ENCODE measurements at places on chromosomes 2 and 18.

- no peak overlapping the region for H3K27ac ChIP-seq
- DNase-seq: no peak
- no peaks in the 10 kb centered on the region for H3K27me3 ChIP-seq
These were observed 107.7 kb upstream of the MGAT5 start for GRCh38 chr2:134146161-134146560.

DNA sequence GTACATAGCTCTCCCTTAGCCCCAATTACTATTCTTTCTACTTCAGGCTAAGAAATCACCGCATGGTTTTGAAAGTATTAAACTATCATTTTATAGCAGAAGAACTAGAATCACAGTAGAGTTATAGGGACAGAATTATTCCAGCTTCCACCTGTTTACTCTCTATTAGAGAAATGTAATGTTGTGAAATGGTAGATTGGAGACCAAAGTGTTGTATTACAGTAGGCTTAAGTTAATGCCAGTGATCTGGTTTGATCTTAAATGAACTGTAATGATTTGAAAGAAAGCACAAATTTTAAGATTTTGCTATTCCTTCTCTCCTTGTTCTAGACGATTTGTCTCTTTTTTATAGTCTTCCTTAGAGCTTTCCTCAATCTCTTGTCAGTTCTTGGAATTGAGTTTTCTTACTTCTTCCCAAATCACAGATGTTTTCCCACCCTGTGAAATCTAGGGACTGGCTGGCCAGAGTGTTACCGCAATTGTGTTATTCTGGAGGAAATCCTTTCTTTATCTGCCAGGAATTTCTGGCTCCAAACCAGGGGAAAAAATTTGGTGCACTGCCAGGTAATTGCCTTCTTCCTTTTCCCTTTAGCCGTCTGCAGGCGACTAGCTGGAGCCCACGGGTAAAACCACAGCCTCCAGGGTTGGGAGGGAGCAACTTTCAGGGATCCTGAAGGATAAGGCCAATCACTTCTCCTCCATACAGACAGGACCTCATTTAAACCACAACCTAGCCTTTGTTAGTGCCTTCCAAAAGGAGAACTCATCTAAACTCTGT, 51.7 kb downstream of the NOP58 start:
- H3K4me3 ChIP-seq: no peak overlapping the region
- no peaks in the 10 kb centered on the region for H3K36me3 ChIP-seq
- H3K27ac ChIP-seq: no peak overlapping the region
- no peaks in the 10 kb centered on the region for H3K27me3 ChIP-seq
- DNase-seq: no peak

DNA sequence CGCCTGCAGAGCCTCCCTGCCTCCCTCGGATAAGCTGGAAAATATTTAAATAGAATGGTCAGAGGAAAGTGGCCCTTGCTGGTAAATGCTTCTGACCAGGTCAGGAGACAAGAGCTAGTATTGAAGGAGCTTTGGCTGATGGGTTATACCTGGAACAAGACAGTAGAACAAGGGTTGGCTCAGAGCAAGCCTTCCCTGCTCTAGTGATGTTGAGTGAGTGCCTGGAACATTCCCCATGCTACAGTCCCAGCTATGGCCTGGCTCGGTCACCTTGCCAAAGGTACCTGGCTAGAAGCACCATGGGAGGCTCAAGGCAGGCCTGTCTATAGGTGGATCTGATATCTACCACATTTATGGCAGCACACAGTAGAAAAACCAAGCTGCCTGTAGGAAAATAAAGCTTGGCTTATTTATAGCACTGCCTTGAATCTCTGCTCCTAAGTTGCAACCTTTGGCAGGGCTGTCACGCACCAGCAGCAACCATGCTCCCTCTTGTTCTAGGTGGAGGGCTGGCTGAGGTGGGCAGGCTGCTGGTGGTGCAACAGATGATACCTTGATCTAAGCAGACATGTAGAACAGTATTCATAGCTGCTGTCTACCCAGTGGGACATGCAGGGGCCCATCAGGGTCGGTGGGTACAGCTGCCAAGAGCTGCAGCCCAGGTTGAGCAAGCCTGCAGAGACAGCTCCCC, 66.7 kb upstream of the BCL2L11 start:
- DNase-seq: no peak
- H3K27me3 ChIP-seq: peaks cover 57% of the 10 kb centered on the region
- no peak overlapping the region for H3K4me3 ChIP-seq
- H3K36me3 ChIP-seq: no peaks in the 10 kb centered on the region
- peaks cover 29% of the 10 kb centered on the region for H3K4me1 ChIP-seq

DNA sequence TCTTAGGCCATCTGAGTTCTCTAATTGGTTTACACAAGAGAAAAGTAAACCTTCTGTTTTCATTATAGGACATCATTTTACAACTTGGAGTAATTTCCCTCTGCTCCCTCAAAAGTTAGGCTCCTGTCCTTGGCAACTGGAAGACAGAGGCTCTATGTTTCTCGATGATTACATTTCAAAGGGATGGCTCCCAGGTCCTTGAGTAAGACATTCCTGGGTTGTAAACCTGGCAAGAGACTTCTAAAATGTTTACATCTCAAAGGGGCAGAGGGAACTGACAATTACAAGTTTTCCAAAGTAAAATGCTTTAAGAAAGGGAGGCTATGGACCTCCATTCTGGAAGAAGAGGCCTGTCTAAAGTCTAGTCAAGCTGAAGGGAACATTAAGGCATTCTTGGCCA, 268.3 kb upstream of the REG3G start:
- no peaks in the 10 kb centered on the region for H3K27me3 ChIP-seq
- H3K4me1 ChIP-seq: no peaks in the 10 kb centered on the region
- no peak overlapping the region for H3K27ac ChIP-seq
- no peak overlapping the region for H3K4me3 ChIP-seq
- DNase-seq: no peak

DNA sequence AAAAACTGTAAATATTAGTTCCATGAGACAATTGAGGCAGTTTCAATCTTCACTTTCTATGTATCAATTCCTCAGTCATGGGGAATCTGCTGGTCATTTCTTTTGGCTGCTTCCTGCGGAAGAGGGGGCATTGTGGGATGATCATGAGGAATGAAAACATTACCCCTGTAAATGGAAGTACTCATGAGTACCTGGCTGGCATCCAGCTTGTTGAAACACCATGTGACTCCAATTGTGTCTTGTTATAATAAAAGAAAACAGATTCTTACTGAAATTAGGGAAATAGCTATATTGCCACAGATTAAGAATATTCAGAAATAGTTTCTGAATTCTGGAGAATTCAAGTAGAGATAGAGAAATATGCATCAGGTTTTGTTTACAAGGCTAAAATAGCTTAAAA, 41.6 kb upstream of the GPR39 start:
- no peaks in the 10 kb centered on the region for H3K27me3 ChIP-seq
- no peak for DNase-seq
- no peaks in the 10 kb centered on the region for H3K36me3 ChIP-seq
- H3K27ac ChIP-seq: no peak overlapping the region
- no peak overlapping the region for H3K4me3 ChIP-seq
- no peaks in the 10 kb centered on the region for H3K4me1 ChIP-seq

- H3K4me1 ChIP-seq: no peaks in the 10 kb centered on the region
- peaks cover 2% of the 10 kb centered on the region for H3K36me3 ChIP-seq
- H3K27me3 ChIP-seq: peaks cover 20% of the 10 kb centered on the region
- peak overlapping the region; percentile 17 for H3K27ac ChIP-seq
- no peak overlapping the region for H3K4me3 ChIP-seq
These were observed 142.8 kb downstream of the NDUFA10 start for GRCh38 chr2:239882331-239882732.

- H3K27ac ChIP-seq: no peak overlapping the region
- no peak overlapping the region for H3K4me3 ChIP-seq
- peaks cover 3% of the 10 kb centered on the region for H3K27me3 ChIP-seq
- DNase-seq: no peak
These were observed 17.8 kb upstream of the KLHL30 start for GRCh38 chr2:238120463-238121298.

DNA sequence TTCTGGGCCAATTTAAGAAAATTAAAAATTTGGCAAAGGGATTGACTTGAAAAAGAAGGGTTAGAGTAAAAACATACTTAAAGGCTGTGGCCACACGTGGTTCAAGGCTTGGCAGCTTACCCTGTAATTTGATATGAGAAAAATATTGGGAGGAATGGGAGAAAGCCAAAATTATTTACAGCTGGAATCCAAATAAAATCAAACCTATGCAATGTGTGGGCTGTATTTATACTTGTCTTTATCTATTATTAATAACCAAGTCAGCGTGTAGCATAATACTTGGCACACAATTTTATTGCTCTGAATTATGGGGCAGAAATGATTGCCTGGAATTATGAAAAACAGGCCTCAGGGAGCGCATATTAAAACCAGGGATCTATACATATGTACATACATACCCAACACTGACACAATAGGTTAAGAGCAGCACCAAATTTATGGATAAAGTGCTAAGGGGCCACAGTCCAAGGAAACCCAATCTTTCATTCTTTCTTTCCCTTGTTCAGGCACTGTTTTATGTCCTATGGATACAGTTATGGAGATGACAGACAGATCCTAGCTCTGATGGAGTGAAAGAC, 35.6 kb downstream of the FAM124B start:
- H3K27me3 ChIP-seq: peaks cover 3% of the 10 kb centered on the region
- H3K27ac ChIP-seq: no peak overlapping the region
- no peak for DNase-seq
- H3K4me1 ChIP-seq: no peaks in the 10 kb centered on the region
- H3K36me3 ChIP-seq: no peaks in the 10 kb centered on the region

- H3K4me3 ChIP-seq: no peak overlapping the region
- DNase-seq: no peak
- H3K4me1 ChIP-seq: peaks cover 3% of the 10 kb centered on the region
- H3K27ac ChIP-seq: no peak overlapping the region
These were observed 76.3 kb upstream of the GLS start for GRCh38 chr2:190804182-190804795.

DNA sequence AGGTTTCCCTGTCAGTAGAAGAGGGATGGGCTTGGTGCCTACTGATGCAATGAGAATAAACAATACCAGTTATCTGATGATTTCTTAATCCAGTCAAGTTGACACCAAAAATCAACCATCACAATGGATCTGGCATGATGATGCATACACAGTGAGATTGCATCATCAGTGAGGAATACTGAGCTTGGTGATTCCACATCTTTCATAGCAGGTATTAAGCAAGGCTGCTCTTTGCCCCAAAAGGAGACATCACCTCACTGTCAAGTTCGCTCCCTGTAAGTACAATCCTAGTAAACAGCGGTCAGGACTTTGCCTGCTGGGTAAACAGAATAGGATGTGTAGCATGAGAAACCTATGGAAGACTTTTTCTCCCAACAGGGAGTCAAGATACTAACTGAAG, 282.7 kb upstream of the CDH2 start:
- no peak overlapping the region for H3K27ac ChIP-seq
- no peak for DNase-seq
- no peak overlapping the region for H3K4me3 ChIP-seq

- no peaks in the 10 kb centered on the region for H3K4me1 ChIP-seq
- no peak overlapping the region for H3K4me3 ChIP-seq
- H3K36me3 ChIP-seq: no peaks in the 10 kb centered on the region
These were observed 226.5 kb upstream of the SPRED2 start for GRCh38 chr2:65658881-65659280.

GRCh38 chr2:23069923-23070322, 315.1 kb upstream of the KLHL29 start:
- H3K4me3 ChIP-seq: no peak overlapping the region
- no peak for DNase-seq
- no peaks in the 10 kb centered on the region for H3K27me3 ChIP-seq
- no peaks in the 10 kb centered on the region for H3K36me3 ChIP-seq
- H3K4me1 ChIP-seq: no peaks in the 10 kb centered on the region
- H3K27ac ChIP-seq: no peak overlapping the region

DNA sequence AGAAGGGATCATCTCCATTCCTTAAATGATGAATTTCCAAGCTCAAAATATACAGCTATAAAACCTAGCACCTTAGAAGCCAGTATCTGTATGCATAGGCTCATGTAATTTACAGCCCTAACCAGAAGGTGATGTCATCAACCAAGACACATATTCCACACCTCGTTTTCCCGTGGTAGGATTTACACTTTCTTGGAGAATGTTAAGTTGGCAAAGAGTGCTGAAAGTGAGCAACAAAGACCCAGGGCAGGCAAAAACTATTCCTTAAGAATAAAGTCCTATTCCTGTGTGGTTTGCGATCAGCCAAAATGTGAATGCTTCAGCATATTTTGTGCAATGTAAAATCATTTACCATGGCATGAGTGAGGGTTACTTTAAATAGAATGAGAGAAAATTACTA, 247.1 kb downstream of the OSR1 start:
- no peak overlapping the region for H3K27ac ChIP-seq
- H3K4me1 ChIP-seq: no peaks in the 10 kb centered on the region
- H3K4me3 ChIP-seq: no peak overlapping the region

- H3K4me1 ChIP-seq: no peaks in the 10 kb centered on the region
- no peak overlapping the region for H3K27ac ChIP-seq
- no peaks in the 10 kb centered on the region for H3K27me3 ChIP-seq
- DNase-seq: no peak
- H3K36me3 ChIP-seq: no peaks in the 10 kb centered on the region
These were observed 16.7 kb downstream of the LHCGR start for GRCh38 chr2:48738806-48739205.

- no peaks in the 10 kb centered on the region for H3K4me1 ChIP-seq
- no peak for DNase-seq
These were observed 30.4 kb upstream of the FN1 start for GRCh38 chr2:215466097-215466909.

DNA sequence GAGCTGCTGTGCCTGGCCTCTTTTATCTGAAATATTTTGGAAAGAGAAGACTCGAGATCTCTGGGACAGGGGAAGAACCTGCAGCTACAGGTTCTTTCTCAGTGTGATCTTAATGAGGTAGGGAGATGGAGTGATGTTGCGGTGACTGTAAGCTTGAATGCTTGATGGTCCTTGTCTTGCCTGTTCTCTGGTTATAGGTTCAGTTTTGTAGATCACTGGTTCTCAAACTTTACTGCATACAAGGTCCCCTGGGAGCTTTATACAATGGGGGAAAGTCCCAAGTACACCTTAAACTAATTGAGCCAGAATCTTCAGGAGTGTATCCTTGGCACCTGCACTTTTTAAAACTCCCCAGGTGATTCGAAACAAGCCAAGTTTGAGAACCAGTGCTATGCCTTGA, 136.7 kb upstream of the CXCR4 start:
- no peak for DNase-seq
- no peaks in the 10 kb centered on the region for H3K36me3 ChIP-seq
- H3K4me1 ChIP-seq: peaks cover 15% of the 10 kb centered on the region
- H3K4me3 ChIP-seq: no peak overlapping the region

DNA sequence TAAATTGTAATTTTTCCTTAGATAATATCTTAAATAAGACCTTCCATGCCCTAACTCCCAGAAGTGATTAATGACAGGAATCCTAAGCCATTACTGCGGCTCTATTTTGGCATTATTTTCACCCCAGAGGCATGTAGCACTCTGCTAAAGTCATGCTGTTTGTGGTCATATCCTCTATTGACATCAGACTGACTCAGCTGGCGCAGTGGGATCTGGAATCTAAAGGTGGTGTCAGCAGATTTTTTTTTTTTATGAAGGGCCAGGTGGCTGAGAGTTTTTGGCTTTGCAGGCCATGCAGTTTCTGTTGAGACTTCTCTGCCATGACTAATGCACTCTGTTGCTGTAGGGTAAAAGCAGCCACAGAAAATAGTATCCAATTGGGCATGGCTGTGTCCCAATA, 64.1 kb upstream of the ACVR1C start:
- no peak overlapping the region for H3K4me3 ChIP-seq
- H3K27me3 ChIP-seq: peaks cover 2% of the 10 kb centered on the region
- no peak for DNase-seq
